ENCODE measurements at places on chromosomes 16 and 17.

DNA sequence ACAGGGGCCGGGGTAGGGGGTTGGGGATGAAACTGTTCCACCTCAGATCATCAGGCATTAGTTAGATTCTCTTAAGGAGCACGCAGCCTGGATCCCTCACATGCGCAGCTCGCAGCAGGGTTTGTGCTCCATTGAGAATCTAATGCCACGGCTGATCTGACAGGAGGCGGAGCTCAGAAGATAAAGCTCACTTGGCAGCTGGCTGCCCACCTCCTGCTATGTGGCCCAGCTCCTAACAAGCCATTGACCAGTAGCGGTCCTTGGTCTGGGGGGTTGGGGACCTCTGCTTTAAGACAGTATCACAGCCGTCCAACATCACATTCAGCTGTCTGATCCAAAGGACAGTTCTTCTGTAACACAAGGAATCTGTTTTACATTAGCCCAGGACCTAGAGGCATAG lies 62.5 kb downstream of the SLC39A11 start:
- no peak for DNase-seq

DNA sequence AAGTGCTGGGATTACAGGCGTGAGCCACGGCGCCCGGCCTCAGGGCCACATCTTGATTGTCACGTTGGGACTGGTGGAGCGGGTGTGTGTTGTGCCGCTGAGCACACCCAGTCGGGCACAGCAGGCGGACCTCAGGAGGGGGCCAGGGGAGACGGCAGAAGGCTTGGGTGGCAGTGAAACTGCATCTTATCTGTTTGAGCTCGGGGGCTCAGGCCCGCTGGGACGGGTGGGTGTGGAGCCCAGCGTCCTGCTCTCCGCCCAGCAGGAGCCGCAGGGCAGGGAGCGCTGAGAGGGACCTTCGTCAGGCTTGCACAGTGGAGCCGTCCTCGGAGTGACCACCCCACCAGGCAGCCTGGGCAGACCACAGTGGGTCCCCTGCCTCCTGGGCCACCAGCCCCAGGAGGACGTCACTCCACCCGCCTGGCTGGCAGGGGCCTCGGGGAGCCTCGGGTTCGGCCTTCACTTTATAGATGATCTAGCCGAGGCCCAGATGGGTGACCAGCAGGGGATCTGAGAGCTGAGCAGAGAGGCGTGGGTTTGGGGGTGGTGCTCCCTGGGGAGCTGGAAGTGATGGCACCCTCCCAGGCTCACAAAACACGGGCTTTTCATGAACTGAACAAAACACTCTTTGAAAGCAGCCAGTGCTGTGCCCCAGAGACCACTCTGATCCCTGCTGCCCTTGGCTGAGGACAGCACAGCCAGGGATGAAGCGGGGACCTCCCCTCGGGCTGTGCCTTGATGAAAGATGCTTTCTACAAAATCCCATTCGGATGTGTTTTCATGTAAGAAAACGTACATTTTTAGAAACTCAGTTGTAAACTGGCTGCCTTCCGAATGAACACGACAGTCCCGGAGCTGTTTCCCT lies 181.1 kb downstream of the SEC14L1 start:
- peak; percentile 23 for DNase-seq

GRCh38 chr17:12964840-12965239 lies 53.0 kb downstream of the ELAC2 start:
- DNase-seq = no peak

GRCh38 chr17:17661134-17661533 lies 20.1 kb upstream of the RAI1 start:
- DNase-seq = no peak

DNA sequence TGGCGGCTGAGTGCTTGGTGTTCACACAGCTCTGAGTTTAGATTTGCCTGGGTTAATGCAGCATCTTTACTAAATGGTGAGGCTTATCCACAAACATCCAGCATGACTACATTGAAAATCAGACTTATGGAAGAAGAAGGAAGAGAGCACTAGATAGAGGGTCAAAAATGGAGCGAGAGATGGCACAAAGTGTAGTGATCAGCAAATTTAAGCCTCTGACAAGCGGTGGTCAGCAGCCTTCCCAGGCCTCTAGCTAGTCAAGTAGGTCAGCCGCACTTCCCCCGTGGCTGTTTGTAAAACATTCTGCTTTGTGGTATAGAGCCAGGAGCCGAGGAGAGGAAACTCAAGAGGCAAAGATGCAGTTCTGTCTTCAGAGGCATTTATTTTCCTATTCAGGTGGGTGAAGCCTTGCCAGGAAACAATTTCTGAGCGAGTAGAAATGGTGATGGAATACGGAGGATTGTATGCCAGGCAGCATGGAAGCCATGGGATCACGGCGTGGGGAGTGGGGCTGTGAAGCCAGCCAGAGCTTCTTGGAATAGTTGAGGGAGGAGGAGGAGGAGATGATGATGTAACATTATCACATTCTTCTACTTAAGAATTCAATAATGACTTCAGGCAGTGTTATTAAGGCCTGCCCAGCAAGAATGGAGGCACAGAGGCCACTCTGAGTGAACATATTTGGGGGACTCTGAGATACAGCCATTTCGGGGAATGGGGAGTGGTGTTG lies 118.9 kb downstream of the MSI2 start:
- DNase-seq = no peak

DNA sequence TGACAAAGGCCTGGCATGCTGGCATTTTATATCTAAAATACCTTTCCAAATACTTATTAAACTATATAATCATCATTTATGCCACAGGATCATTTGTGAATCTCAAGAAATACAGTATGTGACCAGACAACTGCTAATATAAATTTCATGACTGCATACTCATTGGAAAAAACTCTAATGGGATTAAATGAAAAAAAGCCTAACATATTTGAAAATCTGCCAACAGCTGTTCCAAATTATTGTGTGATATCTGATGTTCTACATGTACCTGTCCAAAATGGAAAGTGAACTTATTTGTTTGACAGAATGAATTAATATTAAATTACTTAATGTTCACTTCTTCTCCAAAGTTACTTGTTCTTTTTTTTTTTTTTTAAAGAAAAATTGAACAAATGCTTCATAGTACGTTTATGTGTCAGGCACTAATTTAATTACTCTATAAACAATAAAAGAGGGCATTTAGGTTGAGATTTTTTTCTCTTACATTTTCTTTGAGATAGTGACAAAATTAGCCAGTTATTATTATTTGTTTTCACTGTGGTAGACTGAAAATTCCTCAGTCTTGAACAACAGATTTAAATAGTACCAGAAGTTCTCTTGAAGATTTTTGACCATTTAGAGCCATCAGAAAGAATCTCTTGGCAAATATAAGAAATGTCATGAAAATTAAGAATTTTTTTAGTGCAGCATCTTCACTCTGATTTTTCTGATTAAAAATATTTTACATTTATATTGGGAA lies 114.0 kb downstream of the FTO start:
- DNase-seq = no peak

GRCh38 chr16:77386831-77387814 lies 47.7 kb downstream of the ADAMTS18 start:
- DNase-seq = no peak

DNA sequence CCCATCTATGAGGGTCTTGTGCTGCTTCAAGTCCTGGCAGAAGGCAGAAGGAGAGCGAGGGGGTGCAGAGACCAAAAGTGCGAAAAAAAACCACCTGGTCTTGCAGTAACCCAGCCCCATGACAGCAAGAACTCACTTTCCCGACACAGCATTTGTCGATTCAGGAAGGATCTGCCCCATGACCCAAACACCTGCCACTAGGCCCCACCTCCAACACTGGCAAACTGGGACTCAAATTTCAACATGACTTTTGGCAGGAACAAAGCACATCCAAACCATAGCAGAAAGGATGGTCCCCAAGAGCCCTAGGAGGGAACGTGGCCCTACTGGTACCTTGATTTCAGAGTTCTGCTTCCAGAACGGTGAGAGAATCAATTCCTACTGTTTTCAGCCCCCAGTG lies 34.7 kb upstream of the KLHDC4 start:
- DNase-seq = no peak

GRCh38 chr16:4240624-4241023 lies 1.3 kb downstream of the SRL start:
- no peak for DNase-seq

DNA sequence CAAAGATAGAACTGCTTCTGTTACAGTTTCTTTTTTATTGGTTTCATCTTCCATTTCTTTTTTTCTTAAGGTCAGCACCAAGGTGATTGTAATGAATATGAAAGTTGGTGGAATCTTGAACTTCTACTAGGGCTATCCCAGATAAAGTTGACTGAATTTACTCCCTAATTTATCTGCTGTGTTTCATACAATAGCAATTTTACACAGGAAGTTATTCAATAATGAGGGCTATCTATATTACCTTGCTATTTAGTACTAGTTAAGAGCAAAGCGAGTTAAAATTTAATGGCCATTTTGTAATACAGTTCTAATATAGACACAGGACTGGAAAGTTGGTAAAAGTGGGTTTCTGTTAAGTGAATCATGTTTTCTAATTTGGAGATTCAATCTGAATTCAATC lies 24.1 kb downstream of the USP10 start:
- no peak for DNase-seq

GRCh38 chr17:48241131-48241591 lies 133.6 kb downstream of the SNX11 start:
- DNase-seq = no peak

GRCh38 chr17:37826497-37827430 lies 81.9 kb upstream of the HNF1B start:
- DNase-seq = no peak

All from activated CD4-positive, CD25-positive, alpha-beta regulatory T cell treated with anti-CD3 and anti-CD28 coated beads, Interleukin-2, amount 50 U/mL, for 72 hours (primary cell).